ENCODE measurements at places on chromosomes 13 and 19.

GRCh38 chr19:31963746-31964145 lies 381.7 kb upstream of the ZNF507 start:
- no peak for DNase-seq

DNA sequence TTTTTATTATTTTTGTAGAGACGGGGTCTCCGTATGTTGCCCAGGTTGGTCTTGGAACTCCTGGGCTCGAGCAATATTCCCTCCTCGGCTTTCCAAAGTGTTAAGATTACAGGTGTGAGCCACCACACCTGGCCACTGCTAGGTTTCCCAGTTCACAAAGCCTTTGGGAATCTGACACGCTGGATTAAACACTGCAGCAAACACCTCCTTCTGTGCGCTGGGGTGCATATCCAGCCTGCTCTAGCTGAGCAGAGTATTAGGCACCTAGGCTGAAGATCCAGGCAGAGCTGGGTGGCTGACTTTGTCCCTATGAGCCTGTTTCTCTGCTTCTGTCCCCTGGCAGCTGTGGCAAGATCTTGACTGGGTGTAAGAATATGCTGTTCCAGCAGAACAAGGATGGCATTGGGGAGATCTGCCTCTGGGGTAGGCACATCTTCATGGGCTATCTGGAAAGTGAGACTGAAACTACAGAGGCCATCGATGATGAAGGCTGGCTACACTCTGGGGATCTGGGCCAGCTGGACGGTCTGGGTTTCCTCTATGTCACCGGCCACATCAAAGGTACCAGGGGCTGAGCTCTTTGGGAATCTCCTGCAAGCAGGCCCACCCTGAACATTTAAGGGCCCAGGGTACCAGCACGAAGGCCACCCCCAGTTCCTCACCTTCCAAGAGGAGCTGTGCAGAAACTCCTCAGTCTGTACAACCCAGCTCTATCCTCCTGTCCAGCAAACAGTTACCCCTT lies 49.8 kb downstream of the ACSBG2 start:
- DNase-seq, result no peak

- no peak for DNase-seq
These were observed 10.9 kb upstream of the TLE5 start for GRCh38 chr19:3073159-3073563.

DNA sequence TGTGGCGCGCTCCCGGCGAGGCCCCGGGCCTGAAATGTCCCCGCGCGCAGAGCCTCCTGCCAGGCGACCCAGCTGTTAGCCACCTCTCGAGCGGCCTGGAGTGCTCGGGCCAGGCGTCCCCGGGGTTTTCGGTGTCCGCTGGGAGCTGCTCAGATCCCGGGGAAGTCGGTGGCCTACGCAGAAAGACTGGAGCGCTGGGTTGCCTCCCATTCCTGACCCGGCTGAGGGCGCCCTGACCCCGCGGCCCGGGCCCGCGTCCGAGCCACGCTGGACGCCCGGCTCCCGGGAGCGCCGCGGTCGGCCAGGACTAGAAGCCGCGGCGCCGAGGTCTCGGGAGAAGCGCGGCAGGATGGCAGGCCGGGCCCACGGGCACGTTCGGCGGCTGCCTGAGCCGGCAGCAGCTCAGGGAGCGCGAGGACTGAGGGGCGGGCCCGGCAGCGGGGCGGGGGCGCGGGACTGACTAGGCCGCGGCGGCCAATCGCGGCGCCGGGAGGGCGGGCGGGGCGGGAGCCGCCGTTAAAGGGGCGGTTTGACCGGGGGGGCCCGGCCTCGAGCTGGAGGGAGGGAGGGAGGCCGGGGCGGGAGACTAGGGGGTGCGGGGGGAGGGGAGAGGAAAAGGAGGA lies 1.3 kb upstream of the ZIC2 start:
- DNase-seq, result peak; percentile 75

- no peak for DNase-seq
These were observed 70.9 kb upstream of the MCF2L start for GRCh38 chr13:112897956-112898620.

DNA sequence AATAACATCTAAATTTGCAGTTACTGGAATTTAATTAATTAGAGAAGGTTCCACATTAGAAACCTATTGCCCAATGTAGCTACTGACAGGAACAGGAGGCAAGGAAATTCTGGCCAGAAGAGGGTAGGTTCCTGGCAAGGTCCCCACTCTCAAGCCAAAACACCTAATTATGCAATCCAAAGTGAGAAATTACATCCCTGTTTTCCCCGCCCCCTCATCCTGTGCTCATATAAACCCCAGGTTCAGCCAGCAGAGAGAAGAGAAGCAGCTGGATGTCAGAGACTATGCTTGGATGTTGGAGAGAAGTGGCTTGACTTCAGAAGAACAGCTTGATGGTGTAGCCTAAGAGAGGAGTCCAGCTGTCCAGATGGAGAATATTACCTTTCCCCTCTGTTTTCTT lies 951.3 kb upstream of the PRR20A start:
- no peak for DNase-seq

GRCh38 chr13:83008212-83008929 lies 873.9 kb downstream of the SLITRK1 start:
- DNase-seq, result no peak

DNA sequence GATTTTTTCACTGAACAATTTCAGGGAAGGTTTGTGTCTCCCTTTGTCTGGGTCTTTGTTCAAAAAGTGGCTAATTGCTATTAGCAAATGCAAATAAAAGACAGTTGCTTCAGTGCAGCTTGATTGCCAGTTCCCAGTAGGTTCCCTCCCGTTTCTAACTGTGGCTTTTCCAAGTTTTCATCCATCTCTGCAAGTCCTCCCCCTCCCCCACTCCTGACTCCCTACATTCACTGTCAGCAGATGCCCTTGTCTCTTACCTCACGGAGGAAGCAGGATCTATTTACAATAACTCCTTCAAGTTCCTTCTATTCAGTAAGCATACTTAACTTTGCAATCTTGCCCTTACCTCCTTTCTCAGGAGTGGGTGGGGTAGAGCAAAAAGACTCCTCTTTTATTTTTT lies 55.4 kb upstream of the SCEL start:
- DNase-seq, result no peak

GRCh38 chr19:3657395-3657769 lies 30.8 kb upstream of the CACTIN start:
- DNase-seq, result no peak

DNA sequence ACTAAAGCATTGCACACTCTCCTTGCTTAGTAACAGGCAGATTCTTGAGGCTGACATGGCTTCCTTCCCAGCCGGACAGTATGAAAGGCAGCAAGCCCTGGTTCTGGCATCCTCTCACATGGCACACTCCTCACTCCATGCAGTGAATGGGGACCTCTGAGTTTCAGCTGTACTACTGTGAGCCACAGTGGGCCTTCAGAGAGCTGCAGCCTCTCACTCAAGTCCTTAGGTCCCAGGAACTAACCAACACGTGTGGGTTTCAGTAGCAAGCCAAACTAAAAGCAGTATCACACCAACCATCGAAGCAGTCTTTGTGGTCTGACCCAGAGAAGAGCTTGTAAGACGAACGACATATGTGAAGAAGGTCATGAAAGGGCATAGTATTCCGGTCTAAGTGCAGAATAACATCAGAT lies 128.2 kb downstream of the TBC1D4 start:
- DNase-seq, result no peak

GRCh38 chr13:104733427-104733826 lies 1667.2 kb upstream of the SLC10A2 start:
- DNase-seq, result no peak

- DNase-seq, result no peak
These were observed 98.1 kb downstream of the SERP2 start for GRCh38 chr13:44471686-44472085.

DNA sequence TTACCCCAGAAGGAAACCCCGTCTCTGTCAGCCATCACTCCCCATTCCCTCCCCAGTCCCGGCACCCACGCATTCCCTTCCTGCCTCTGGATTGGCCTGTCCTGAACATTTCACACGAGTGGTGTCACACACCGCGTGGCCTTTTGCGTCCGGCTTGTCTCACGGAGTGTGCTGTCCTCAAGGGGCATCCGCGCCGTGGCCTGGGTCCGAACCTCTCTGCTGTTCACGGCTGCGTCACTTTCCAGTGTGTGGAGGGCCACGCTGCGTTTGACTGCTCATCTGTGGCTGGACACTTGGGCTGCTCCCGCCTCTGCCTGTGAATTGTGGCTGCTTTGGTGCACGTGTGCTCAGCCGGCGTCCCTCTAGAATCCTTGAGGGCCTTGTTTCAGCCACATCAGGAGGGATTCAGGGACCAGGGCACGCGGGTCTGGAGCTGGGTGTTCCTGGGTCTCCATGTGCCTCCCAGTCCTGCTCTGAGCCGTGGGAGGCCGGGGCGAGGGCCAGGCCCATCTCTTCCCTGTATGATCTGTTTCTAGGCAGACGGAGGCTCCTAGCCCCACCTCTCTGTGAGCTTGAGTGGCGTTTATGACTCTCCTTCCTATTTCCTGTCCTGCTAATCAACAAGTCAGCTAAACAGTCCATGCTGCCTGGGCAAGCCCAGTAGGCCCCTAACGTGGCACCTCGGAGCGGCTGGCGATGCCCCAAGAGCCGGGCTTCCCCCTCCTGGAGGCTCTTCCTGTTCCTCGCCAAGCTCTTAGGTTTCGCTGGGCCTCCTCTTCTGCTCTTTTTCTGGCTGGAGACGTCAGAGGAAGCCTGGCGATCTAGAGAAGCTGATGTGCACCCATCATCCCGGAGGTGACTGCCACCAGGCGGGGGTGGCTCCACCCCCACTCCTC lies 8.1 kb downstream of the STK11 start:
- peak; percentile 78 for DNase-seq

DNA sequence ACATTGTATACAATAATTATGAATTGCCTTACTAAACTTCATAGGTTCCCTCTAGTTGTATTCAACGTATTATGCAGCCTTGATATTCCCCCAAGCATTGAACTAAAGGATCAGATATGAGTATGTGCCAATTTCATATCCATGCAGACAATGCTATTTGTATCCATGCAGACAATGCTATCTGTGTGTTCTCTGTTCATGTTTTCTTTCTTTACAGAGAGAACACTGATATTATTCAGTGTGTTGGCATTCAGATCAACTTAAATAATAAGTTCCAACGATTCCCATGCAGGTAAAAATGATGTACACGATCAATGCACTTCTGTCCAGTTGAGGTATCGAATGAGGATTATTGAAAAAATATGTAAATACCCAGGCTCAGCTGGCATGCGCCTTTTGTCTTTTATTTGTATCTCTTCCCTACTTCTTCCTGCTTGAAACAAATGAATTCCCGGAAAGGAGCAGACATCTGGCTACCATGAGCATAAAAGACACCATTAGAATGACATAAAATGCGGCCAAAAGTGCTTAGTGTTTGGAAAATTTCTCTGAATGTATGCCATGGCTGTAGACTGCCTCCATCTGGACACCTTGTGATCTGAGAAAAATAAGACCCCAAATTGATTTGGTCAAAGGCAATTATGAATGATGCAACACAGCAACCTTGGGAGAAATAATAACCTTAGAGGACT lies 731.5 kb downstream of the SLITRK1 start:
- peak; percentile 66 for DNase-seq

DNA sequence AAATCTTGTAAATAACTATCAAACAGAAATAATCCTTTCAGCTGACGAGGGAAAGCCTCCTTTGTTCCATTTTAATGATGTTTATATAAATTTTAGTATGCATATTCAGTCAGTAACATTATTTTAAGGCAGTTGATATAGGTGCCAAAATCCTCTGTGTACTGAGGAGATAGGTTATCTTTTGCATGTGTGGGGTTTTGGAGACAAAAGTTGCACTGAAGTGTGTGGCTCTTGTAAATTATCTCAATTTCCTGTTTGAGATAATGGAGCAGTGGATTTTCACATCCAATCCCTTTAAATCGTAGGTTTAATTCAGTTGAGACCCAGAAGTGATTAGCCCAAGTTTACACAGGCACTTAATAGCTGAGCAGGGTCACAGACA lies 106.6 kb downstream of the RGCC start:
- no peak for DNase-seq

DNA sequence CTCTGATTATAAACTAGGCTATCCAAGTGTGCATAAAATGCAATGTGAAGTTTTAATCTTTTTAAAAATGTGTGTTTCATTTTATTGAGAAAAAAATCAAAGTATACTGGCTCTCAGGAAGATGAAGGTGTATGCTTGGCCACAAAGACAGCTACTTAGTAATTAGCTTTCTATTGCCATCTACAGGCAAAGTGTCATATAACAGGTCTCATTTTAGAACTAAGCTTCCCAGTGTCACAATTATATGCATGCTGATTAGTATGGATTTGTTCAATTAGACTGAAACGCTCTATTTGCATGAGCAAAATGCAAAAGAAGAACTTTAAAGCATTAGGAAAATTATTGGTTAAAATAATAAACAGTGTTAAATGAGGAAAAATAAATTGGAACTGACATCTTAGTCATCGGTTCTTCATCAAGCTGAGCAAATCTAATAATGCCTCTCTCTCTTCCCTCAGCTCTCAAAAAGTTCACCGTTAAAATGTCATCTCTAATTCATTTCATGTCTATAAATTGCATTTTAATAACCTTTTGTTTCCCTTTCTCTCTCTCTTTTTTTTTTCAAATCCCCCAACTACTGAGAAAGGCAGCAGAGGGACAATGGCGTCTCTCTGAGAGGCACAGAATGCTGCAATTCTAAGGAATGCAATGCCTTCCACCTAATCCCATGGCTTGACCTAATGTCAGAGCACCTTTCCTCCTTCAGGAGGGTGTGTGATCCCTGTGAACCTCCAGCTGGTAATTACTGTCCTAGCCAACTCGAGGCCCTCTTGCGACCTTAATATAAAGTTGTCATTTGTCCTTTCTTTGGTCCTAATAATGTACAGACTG lies 313.1 kb upstream of the MAB21L1 start:
- peak; percentile 64 for DNase-seq

GRCh38 chr13:100809856-100810255 lies 135.3 kb upstream of the TMTC4 start:
- no peak for DNase-seq

DNA sequence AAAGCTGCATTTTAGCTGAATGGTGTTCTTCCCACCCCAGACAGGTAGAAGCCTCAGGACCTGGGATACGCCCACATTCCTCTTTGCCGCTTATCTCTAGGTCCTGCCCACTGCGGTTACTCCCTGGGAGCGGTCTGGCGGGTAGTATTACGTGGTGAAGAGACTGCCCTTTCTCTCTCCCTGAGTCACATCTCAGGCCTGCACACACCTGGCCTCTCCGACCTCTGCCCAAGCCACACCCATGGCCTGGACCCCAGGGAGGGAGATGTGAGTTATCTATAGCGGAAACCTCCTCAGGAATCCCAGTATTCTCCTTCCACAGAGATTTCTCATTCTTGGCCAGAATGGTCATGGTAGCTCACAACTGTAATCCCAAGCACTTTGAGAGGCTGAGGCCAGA lies 17.3 kb downstream of the RHPN2 start:
- no peak for DNase-seq

GRCh38 chr13:94254737-94255136 lies 224.7 kb downstream of the DCT start:
- DNase-seq, result no peak

All from Ammon's horn (tissue), 1 donor.